ENCODE measurements at places on chromosomes 12 and 14. TPM values are rescaled to one million over a fixed set of nuclear protein-coding genes. Genes with fewer than 3 reads are reported as not detected.

The FOXA1 gene
- polyA plus RNA-seq = 0.31 TPM

The CACNA1C gene
- polyA plus RNA-seq = 2.6 TPM

The DPF3 gene
- polyA plus RNA-seq = 30.5 TPM

The PZP gene
- not detected for polyA plus RNA-seq

The NELL2 gene
- polyA plus RNA-seq = 0.26 TPM

The AMHR2 gene
- polyA plus RNA-seq = not detected

GRCh38 chr12:90653040-90653439 is 301.9 kb downstream of the CCER1 start:
- DNase-seq = peak; percentile 71

DNA sequence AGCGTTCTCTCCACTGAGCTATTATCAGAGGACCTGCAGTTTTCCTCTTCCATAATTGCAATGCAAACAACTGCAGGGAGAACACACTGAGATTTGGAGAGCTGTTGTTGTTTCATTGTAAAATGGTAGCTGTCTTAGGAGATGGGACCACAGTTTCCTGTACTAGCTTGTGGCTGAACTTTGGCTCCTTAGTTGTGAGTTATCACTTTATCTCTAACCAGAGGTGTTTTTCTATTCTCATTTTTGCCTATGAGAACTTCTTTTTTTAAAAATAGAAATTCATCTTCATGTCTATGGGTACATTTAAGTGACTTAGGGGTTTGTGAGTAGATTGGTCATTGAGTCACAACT is 216.5 kb downstream of the SLC38A4 start:
- no peak for DNase-seq

DNA sequence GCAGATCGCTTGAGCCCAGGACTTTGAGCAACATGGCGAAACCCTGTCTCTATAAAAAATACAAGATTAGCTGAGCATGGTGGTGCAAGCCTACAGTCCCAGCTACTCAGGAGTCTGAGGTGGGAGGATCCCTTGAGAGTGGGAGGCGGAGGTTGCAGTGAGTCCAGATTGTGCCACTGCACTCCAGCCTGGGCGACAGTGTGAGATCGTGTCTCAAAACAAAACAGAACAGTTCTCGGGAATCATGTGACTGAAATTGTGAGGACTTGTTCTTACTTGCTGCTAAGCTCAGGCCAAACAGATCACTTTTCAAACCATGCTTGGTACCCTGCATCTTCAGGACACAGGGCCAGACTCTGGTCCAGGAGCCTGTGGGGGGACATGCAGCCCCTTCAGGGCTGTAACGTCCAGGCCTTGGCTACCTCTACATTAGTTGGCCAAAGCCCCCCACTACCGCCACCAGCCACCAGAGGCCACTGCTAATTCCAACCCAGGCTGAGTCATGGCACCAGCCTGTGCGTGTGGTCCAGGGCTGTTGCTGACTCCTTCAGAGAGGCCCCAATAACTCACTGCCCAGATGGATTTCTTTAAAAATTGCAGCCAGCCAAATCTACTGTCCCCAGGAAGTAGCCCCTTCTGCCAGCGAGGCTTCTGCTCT is 33.4 kb upstream of the SYNDIG1L start:
- DNase-seq = peak; percentile 69

DNA sequence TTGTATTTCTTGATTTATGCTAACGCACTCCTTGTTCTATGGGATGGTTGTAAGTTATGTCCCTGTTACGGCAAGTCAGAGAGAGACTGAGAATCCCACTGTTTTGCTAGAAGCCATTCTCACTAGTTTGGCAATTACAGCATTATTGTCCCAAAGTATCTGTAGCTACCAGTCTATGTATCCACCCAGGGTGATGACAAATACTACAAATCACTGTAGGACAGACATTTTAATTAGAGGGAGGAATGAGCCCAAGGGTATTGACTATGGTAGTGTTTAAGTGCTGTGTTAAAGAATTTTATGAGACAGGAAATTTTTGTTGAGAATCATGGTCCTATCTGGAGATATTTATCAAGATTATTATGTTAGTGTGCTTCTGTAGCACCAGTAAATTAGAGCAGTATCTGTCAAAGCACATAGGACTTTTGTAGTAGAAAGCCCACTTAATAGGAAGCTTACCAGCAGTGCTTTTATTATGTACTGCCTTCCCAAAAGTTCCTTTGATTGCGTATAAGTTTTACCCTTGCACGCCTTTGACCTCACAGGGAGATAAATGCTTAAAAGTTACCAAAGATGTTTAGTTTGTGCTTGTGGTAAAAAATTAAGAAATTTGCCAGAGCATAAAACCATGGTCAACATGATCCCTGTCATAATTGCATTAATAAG is 10.7 kb downstream of the PRKCH start:
- no peak for DNase-seq

DNA sequence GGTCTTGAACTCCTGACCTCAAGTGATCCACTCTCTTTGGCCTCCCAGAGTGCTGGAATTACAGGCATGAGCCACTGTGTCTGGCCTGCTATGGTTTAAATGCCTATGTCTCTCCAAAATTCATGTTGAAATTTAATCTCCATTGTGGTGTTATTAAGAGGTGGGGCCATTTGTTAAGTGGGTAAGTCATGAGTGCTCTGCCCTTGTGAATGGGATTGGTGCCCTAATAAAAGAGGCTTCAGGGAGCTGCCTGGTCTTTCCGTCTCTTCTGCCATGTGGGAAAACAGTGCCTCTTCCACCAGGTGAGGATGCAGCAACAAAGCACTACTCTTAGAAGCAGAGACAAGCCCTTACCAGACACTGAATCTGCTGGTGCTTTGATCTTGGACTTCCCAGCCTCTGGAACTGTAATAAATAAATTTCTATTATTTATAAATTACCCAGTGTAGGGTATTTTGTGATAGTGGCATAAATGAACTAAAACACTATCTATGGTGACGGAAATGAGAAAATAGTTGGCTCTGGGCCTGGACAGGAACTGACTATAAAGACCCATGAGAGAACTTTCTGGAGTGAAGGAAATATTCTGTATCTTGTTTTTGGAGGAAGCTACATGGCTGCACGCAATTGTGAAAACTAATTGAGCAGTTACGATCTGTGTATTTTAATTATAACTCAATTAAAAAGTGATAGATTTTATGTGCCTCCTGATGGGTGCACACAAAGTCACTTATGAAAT is 12.1 kb upstream of the ATP23 start:
- no peak for DNase-seq

- DNase-seq = peak; percentile 15
These were observed 1095.1 kb downstream of the GALC start for GRCh38 chr14:86897704-86898513.

- no peak for DNase-seq
These were observed 32.4 kb downstream of the BLTP3B start for GRCh38 chr12:100110276-100110675.

- DNase-seq = peak; percentile 95
These were observed 666.6 kb downstream of the DIO2 start for GRCh38 chr14:79544698-79545070.

DNA sequence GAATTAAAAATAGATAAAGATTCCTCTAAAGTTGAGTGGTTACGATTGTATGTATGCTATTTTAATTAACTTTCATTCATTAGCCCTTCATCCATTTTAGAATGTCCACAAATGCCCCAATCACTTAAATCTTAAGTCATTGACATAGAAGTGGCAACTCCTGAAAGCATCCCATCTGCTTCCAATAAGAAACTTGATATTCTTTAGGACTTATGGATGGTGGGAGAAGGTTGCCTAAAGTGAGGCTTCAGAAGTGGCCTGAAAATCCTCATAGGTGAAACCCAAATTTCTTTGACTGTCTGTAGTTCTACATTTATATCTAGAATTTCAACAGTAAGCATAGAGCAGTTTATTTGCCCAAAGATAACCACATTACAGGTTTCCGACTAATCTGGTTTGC is 161.7 kb upstream of the HMGA2 start:
- no peak for DNase-seq

- peak; percentile 37 for DNase-seq
These were observed 192.2 kb downstream of the SYT1 start for GRCh38 chr12:79056775-79057174.

DNA sequence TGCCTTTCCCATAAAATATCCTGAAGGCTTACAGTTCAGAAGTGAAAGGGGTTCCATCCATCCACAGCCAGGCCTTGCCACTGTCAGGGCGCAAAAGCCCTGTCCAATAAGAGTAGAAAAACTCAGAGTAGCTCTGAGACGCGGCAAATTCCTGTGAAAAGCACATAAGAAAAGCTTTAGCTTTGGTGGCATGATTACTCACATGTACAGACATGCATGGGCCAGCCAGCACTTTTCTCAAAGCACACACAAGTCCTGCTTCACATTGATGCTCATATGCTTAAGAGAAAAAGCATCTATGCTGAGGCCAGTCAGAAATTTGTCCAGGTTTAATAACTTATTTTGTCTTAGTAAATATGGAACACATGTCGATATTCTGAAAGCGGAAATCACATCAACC is 25.5 kb downstream of the CLEC1A start:
- DNase-seq = no peak

DNA sequence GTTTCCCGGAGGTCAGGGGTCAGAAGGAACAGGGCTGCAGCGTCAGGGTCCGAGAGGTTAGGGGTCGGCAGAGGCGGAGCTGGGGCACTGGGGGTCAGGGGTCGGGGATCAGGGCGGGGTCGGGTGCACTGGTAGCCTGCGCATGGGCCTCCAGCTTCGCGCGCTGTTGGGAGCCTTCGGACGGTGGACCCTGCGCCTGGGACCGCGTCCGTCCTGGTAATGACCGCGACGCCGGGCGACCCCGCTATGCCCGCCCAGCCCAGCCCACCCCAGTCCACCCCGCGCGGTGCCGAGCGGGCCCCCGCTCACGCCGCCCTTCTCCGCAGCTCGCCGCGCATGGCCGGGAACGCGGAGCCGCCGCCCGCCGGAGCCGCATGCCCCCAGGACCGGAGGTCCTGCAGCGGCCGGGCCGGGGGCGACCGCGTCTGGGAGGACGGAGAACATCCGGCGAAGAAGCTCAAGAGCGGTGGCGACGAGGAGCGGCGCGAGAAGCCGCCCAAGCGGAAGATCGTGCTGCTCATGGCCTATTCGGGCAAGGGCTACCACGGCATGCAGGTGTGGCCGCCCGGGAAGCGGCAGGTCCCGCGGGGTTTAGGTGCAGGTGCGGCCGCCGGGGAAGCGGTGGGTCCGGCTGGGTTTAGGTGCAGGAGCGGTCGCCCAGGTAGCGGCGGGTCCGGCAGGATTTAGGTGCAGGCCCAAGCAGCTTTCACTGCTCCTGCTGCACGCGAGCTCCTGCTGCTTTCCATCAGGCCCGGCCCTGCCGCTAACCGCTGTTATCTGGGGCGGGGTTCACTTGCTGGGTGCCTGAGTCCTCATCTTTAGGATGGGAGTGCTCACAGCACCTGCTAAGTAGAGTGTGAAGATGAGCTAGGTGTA is 743 bp downstream of the PUS1 start:
- peak; percentile 10 for DNase-seq

DNA sequence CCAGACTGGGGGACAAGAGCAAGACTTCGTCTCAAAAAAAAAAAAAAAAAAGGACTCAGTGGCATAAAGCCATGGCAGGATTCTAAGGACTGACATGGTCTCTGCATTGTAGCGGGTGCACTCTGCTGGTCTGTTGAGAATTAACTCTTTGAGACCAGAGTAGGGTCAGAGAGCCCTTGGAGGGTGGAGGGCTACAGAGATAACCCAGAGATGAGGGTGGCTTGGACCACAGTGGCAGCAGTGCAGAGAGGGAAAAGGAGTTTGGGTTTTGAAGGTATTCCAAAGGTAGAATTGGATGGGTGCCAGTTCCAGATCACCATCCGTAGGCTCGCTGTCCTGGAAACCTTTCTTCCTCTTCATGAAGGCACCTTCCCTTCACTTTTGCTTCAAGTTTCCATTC is 14.3 kb upstream of the DYNC1H1 start:
- no peak for DNase-seq
